Right lobe of liver (tissue), 6 donors: ENCODE measurements at places on chromosomes 1 and 21. TPM values are rescaled to one million over a fixed set of nuclear protein-coding genes. Genes with fewer than 3 reads are reported as not detected.
A peak's percentile ranks its signal among the peaks of the same experiment; 100 is the strongest.

DNA sequence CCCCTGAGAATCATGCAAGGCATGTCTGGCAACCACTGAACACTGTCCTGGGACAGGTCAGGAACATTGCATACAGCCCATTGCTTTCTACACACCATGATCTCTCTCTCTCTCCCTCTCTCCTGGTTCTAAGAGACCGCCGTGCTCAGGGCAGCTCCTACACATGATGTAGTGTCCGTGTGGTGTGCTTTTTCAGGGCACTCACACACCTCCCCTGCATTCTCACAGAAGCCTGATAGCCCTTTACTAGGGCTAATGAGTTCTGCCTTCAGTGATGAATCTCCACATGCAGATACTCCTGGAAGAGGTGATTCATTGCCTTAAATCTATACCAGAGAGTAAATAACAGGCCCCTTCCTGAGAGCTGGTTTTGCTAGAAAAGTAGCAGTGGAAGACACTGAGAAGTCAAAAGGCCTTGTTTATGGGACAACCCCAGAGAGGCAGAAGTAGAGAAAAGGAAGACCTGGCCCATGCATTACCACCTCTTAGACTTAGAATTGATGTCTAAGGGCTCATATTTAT lies 7.2 kb upstream of the OLFML2B start:
- DNase-seq, result no peak

DNA sequence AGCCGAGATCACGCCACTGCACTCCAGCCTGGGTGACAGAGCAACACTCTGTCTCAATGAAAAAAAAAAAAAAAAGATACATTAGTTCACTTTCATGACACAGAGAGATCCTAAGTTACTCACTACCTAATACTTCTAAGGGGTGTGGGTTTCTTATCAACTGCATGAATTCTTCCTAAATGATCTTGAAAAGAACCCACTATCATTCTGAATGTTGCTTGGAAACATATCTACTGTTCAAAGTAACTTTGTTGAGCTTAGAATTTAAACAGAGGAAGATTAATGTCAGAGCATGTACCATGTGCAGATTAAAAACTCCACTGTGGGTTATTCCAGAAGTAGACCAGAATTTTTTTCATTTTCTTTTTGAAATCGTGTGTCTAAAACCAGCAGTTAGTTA lies 241.5 kb downstream of the LTN1 start:
- no peak for DNase-seq

Gene NEXN
- total RNA-seq, result 2.3 TPM

Gene TGFBR3
- total RNA-seq, result 23.0 TPM

DNA sequence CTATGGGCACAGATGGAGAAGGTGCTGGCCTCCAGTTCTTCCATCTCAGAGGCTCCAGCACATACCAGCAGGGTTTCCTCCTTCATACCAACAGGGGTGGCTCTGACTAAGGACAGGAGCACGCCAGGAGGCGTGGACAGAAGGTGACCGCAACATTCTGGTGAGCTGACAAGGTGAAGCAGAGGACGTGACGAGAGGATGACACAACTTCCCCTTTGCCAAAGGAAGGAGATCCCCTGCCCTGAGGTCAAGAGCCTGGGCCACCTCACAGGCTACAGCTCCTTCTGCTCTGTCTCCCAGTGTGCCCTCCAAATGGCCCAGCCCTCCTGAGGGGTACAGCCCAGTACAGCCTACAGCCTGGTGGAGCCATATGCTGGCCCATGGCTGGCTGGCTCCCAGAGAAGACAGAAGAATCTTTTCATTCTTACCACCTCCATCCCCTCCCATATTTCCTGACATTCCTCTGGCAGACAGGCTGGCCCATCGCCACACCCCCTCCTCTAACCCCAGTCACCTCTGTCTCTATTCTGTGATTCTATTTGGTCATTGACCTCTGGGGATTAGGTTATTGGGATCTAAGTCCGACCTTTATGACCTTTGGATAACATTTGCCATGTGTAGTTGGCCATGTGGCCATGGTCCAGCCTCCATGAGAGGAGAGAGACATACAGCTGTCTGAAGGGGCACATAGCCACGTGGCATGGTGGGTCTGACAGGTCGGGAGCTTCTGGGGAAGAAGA lies 5.1 kb upstream of the LAMB3 start:
- DNase-seq, result peak; percentile 82
